Central memory CD4-positive, alpha-beta T cell (primary cell): ENCODE measurements at places on chromosomes 5 and 9.

DNA sequence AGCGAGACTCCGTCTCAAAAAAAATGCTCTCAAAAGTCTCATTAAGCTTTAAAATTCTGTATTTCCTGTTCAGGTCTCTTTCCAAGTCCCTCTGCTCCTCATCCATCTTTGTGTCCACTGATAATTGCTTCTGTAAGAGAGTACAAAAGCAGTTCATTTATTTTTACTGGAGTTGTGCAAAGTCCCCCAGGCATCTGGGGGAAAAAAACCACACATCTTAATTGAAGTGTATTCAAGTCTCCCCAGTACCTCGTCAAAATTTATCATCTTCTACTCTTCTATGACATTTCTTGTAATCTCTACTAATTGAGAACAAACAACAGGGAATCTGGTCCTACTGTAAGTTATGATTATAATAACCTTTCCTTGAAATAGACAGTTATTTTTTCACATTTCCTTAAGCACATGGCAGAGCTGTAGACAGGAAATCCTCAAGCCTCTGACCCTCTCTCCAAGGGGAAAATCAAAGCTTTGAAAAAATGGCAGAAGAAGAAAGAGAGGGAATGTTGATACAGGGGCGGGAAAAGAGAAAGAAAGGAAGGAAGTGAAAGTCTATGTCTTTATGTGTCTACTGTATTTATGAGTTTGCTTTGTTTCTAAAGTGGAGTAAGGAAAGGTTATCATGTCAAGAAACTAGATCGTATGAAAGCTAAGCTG lies 51.5 kb downstream of the RAI14 start:
- DNase-seq, result no peak

DNA sequence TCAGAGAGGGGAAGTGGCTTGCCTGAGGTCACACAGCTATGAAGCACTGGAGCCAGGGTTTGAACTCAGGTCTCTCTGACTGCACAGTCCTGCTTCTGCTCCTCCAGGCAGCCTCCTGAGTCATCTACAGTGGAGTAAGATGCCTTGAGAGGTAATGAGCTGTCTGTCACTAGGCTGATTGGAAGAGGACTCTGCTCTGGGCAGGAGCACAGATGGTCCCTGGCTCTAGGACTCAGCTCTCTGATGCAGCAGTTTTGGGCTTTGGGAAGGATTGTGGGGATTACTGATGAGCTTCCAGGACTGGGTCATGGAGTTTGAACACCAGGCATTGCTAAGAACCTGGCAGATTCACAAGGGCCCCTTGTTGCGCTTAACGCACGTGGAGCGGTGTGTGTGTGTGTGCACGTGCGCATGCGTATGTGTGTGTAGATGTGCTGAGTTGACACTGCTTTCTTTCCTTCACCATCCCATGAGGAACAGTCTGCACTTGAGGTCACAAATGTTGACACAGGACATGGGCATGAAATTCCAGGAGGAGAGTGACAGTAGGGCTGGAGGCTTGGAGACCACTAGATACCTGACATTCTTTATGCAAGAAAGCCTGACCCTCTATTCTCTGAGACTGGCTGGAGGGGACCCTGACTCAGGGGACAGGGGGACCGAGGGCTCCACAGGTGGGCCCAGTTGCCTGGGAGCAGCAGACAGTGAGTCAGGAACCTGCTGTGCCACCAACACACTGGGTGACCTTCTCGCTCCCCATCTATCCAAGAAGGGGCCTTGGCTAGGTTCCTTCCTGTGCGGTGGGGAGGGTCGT lies 170.5 kb downstream of the RGS3 start:
- no peak for DNase-seq

- DNase-seq, result no peak
These were observed 248.7 kb upstream of the RGMB start for GRCh38 chr5:98524773-98525172.

- DNase-seq, result no peak
These were observed 21.0 kb upstream of the ERAP2 start for GRCh38 chr5:96855031-96855872.

GRCh38 chr5:150624334-150625163 lies 15.9 kb upstream of the SYNPO start:
- peak; percentile 24 for DNase-seq

DNA sequence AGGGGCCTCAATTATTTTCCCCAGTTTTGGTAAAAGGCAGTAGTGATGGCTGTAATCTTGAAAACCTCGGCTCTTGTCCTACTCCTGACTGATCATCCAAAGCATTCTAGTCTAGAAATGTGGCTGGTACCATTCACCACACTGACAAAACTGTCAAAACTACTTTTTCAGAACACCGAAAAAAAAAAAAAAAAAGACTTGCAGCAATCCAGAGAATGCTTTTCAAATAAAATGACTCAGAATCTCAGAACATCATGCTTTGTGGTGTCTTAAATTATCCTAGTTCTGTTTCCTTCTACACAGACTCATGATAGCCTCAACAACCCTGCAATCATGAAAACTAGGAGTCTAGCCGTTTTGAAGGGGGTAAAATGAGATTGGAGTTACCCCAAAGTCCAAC lies 13.4 kb downstream of the SLC28A3 start:
- DNase-seq, result no peak

GRCh38 chr5:138705567-138705966 lies 47.7 kb upstream of the CTNNA1 start:
- DNase-seq, result no peak

DNA sequence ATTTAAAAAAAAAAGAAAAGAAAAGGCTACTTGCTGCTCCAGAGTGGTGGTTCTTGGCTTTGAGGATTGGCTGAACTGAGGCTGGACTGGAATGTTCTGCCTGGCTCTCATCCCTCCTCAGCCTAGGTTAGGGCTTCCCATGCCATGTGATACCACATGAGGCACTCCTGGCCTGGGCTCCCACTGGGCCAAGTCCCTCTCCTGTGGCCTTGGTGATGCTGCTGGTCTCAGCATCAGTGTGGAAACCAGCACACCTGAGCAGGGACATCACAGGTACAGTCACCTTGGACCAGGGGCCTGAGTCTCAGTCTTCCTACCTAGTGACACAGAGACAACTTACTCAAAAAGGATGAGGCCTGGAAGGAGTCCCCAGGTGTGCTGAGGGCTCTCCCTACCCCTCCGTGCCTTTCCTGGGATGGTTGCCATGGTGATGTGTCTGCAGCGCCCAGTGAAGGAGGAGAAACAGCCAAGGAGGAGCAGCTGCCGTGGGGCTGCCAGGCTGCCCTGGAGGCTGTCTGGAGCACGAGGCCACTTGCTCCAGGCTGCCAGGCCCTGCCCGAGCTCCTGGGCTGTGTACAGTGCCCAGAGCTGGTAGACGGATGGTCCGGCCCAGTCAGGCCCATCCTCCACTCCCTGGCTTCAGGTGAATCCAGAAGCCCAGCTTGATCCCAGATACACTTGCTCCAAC lies 71.0 kb downstream of the WNK2 start:
- no peak for DNase-seq

GRCh38 chr5:82816926-82817325 lies 260.3 kb downstream of the TMEM167A start:
- no peak for DNase-seq

DNA sequence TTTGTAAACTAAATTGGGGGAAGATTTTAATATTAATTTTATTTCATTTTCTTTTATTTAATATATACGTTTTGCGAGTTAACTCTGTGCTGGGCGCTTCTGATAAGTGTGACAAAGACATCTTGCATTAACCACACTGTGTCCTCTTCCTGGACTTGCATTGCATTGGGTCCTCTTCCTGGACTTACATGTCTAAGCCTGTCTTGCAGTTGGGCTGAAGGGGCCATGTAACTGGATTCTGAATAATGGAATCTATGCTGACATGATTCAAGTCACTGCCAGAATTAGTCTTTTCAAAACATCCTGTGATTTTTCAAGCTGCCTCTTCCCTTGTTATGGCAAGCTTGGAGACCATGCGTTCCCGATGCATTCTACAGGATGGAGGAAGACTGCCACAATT lies 122.6 kb downstream of the TRIM32 start:
- no peak for DNase-seq

DNA sequence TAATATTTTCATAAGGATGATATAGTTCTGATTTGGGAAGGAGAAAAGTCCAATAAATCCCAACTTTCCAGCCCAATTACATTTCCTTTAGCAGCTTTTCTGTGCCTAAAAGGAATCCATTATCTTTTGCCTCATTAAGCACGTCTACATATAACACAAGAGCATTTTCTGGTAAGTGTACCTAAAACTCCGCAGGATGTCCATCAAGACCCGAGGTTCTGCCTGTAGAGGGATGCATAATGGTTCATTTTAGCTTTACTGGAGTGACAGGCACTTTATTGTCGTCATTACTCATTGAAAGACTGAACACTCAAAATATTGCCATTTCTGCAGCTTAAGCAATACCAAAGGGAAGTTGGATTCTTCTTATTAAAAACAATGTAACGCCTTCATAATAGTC lies 669.0 kb downstream of the PRELID2 start:
- DNase-seq, result no peak

- DNase-seq, result no peak
These were observed 70.3 kb downstream of the TSSK1B start for GRCh38 chr5:113364466-113364865.

GRCh38 chr5:135423146-135423845 lies 23.9 kb downstream of the DCANP1 start:
- no peak for DNase-seq

- DNase-seq, result no peak
These were observed 410.1 kb downstream of the DMRT2 start for GRCh38 chr9:1460143-1460769.

GRCh38 chr9:96048956-96049831 lies 173.7 kb downstream of the ERCC6L2 start:
- no peak for DNase-seq

DNA sequence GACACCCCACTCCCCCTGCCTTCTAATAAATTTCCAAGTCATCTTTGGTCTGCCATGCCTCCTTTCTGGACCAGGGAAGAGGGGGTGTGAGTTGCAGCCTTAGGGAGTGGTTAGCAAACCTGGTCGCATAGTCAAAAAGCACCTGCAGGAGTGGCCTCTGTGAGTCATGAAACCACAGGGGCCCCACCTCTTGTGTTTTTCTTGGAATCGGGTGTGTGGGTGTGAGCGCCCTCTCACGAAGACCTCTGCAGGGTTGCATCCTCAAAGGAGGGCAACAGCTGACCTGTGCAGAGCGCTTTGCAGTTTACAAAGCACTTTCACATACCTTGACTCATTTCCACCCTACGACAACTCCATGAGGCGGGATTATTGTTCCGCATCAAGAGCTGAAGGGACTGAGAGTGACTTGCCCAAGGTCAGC lies 36.8 kb upstream of the TEX48 start:
- peak; percentile 73 for DNase-seq

GRCh38 chr9:1013021-1013420 lies 36.6 kb downstream of the DMRT3 start:
- DNase-seq, result no peak

DNA sequence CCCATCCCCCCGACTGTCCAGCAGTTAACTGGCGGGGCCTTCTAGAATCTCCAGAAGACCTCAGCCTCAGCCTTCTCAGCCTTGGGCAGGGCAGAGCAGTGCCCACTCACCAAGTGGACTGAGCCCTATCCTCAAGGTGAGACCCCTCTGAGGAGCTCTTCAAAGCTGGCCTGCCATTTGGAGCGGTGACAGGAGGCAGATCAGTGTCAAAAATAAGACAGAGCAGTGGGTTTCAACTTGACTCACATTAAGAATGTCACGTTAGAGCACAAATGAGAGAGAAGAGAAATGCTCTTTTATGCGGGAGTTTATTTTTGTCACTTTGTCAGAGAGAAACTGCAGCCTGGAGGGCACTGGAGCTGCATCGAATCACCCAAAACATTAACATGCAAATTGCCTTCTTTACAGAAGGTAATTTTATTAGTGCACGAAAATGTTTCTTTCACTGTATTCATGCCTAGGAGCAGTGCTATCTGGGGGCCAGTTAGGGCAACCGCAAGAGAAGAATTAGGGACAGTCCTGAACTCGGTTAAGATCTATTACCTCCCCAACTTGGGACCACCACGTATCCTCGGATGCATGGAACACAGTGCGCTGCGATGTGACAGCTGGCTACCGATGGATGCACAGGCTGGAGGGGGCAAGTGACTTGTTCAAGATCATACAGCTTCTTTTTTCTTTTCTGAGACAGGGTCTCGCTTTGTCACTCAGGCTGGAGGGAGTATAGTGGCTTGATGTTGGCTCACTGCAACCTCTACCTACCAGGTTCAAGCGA lies 188.5 kb downstream of the DAB2IP start:
- no peak for DNase-seq

DNA sequence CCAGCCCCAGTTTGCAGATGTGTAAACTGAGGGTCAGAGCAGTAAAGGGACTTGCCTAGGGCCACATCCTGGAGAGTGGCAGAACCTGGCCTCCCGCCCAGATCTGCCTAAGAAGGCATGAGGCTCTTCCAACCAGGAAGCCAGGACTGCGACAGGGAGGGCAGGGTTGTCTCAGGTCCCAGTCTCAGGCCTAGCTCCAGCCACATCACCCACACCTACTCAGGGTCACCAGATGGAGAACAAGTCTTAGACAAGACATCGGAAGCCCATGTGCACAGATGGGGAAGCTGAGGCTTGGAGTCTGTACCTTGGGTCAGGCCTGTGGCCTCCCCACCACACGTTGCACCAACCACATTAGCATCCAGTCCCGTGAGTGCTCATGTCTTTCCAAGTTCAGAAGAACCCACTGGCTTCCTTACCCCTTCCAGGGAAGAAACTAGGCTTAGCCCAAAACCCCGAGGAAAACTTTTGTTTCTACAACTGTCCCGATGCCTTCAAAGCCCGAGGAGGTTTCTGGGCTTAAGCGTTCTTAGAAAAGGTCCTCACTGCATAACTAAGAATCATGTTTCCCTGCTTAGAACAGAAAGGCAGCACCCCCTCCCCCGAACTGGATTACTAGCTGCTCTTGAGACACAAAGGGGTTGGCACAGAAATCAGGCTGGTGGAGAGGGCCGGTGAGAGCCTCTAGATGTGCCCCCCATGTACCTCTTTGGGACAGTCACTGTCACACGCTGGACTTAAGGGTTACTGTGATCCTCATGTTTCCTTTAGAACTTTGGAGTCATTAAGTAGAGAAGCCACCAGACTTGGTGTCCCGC lies 2.2 kb downstream of the FAM78A start:
- no peak for DNase-seq

- no peak for DNase-seq
These were observed 154.8 kb downstream of the ADAMTS6 start for GRCh38 chr5:65326922-65327321.

GRCh38 chr9:91835216-91835615 lies 114.8 kb downstream of the ROR2 start:
- no peak for DNase-seq

DNA sequence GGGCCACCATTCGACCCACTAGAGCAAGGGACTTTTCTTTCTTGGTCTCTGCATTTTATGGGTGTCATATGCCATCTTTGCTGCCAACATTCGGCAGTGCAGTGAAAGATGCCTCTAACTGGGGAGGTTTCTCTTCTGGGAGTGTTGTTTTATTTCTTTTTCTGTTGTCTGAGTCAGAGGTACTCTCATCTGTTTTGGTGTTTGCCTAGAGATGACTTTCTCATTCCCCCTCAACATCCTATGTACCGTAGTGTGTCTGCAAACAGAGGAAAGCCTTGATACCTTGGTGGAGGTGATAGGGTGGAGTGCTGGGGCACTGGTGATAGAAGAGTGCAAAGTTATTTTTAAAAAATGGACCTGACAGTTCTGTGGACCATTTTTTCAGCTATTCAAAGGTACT lies 182.1 kb downstream of the ARHGAP26 start:
- no peak for DNase-seq
